ENCODE measurements at places on chromosomes 1 and 21. TPM values are rescaled to one million over a fixed set of nuclear protein-coding genes. Genes with fewer than 3 reads are reported as not detected.
A peak's percentile ranks its signal among the peaks of the same experiment; 100 is the strongest.

- no peak for DNase-seq
Measured at GRCh38 chr1:18614069-18614735, 16.4 kb upstream of the PAX7 start.

Gene PIGV
- total RNA-seq, result 13.1 TPM

Gene MORN1
- 11.0 TPM for total RNA-seq

- DNase-seq, result no peak
Measured at GRCh38 chr1:186518395-186518794, 57.5 kb upstream of the PDC start.

Gene CD1D
- not detected for total RNA-seq

Gene FMO3
- 0.10 TPM for total RNA-seq

DNA sequence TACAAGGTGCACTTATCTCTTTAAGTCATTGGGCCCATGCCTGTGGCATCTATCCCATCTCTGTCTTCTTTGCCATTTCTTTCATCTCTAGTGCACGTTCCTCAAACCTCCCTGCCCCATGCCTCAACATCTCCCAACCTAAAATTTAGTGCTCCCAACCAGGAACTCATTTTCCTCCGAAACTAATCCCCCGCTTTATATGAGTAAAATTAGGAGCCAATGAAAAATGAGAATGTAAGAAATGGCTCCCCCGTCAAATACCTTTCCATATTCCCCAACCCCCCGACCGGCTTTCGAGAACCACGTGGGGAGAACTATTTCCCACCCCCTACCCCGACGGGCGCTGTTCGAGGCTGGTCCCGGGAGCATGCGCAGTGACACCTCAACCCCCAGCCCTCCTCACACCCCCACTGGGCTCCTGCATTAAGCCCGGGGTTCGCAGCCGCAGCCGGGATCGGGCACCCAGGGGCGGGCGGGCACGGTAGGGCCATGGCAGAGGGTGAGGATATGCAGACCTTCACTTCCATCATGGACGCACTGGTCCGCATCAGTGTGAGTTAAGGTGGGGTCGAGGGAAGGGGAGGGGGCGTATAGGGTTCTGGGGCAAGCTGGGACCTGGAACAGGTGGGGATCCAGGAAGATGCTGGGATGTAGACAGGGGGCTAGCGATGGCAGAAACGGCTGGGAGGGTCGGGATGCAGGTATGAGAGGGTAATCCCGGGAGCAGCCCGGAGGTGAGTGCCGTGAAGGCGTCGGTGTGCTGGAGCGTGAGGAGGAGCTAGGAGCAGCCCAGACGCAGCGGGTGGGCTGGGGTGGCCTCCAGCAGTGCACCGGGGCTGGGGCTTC, at the start of gene TRIM46:
Gene TRIM46 (plus strand): TSS at position 372 of the 846 bp plus-strand sequence. CDS start 118 bp downstream, at position 490.
- DNase-seq, result peak; percentile 59

GRCh38 chr1:67019121-67019520, 34.8 kb downstream of the SLC35D1 start:
- peak; percentile 44 for DNase-seq

GRCh38 chr21:33988237-33989017, 72.8 kb upstream of the ATP5PO start:
- no peak for DNase-seq

DNA sequence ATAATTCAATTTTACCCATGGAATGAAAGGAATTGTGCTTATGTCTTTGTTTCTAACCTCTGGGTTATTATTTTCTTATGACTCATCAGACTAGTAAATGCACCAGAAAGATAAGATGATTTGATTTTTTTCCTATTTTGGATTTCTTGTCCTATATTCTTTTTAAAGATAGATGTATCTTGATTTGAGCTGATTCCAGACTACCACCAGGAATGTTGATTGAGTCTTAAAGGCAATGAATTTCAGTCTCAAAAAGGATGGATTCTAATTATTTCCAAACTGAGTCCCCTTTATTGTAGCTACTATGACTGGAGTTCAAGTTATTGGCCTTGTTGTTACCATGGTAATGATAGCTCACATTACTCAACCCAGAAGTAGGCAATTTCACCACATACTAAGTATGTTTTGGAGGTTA, 95.8 kb upstream of the RGS4 start:
- DNase-seq, result peak; percentile 90

DNA sequence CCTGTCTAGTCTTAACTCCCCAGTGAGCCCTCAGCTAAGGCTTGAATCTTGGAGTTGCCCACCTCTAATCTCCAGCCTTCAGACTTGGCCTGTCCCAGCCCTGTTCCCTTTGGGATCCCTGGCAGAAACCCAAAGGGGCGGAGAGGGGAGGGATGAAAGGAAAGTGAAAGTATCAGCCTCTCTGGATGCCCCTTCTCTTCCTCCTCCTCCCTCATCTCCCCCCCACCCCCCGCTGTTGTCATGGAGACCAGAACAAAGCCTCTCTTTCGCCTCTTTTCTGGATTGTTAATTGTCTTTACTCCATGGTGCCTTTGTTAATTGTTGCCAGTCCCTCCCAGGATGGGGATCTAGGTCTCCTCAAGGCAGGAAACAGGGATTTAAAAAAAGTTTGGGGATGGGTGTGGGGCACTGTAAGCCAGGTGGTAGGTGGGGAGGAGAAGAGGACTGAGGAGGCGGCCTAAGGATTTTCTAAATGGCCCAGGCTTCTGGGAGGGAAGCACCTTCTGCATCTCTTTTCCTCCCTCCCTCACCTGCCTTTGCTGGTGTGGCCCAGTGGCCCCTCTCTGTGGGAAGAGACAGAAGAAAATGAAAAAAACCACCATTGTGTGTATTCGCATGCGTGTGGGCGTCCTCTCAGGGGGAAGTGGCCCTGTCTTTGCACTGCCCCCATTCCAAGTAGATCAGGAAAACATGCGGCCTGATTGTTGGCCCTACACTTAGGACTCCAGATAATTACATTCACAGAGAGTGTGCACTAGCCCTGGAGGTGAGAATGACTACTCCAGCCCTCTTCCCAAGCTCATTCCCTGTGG, 7.5 kb upstream of the SOX13 start:
- peak; percentile 61 for DNase-seq

DNA sequence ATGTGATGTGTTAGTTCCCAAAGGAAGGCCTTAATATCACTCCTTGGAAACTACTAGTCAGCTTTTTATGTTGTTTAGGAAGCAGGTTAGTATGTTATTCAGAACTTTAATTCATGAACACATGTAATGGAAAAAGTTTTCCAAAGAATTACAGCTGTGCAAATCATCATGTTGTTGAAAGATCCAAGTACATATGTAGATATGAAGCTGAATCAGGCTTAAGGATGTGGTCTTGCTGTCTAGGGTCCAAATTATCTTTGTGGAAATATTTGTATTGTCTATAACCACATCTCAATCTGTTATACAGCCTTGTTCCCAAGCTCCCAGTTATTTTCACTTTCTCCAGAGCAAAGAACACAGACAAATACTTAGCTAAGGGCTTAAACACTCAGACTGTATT, 231.6 kb downstream of the TPR start:
- DNase-seq, result no peak

DNA sequence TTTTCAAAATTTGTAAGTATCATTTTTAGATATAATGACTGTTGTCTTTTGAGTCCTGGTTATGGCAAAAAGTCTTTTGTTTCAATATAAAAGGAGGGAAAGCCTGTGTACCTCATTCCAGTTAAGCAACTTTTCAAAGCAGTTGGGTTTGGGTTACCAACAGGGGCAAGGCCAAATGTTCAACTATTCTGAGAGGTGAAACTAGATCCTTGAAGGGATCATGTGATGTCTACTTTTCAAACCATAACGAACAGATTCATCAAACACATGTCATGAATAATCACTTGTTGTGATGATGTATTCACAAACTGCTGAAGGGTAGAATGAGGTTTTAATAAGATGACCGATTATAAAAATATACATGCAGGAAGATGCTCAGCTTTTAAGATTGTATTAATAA, 171.3 kb downstream of the HHAT start:
- peak; percentile 20 for DNase-seq

DNA sequence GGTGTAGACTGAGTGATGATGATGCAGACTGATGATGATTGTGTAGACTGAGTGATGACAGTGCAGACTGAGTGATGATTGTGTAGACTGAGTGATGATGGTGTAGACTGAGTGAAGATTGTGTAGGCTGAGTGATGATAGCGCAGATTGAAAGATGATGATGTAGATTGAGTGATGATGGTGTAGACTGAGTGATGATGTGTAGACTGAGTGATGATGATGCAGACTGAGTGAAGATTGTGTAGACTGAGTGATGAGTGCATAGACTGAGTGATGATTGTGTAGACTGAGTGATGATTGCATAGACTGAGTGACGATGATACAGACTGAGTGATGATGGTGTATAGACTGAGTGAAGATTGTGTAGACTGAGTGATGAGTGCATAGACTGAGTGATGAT, 28.7 kb downstream of the FAM89A start:
- no peak for DNase-seq

- DNase-seq, result no peak
Measured at GRCh38 chr1:57336793-57337192, 87.1 kb downstream of the DAB1 start.

Gene ANGPTL3
- total RNA-seq, result not detected

- DNase-seq, result peak; percentile 9
Measured at GRCh38 chr1:108505763-108506070, 54.2 kb upstream of the EEIG2 start.

DNA sequence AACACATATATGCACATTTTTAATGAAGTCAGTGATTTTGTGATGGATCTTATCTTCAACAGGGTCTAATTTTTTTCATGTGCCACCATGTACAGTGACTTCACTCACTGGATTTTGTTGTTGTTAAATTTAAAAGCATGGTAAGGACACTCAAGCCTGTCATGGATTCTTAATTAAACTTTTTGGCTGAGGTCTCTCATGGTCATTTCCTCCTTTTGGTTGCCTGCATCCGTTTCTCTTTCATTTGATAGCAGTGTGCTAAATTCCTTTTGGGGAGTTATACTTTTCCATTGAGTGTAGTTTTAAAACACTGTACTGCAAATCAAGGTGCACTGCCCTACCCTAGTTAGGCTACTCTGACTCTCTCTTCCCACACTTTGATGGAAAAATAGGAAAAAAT, 13.2 kb upstream of the CRB1 start:
- DNase-seq, result no peak

DNA sequence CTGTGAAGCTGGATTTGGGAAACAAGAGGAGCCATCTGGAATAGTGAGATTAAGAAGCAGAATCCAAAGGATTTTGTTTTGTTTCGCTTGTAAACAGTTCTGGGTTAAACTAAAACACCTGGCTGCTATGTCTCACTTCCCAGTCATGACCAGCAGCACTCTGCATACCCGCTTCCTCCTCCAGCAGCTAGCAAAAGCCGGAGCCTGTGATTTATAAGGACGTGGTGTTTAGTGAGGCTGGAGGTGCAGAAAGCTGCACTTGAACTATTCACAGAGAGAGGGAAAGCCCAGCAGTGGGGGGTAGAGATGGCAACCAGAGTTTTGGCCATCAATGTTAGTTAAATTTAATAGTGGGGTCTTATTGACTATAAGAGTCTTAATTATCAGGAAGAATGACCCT, 240.2 kb downstream of the AJAP1 start:
- no peak for DNase-seq

GRCh38 chr1:33280091-33280661, 23.9 kb downstream of the ZNF362 start:
- no peak for DNase-seq

DNA sequence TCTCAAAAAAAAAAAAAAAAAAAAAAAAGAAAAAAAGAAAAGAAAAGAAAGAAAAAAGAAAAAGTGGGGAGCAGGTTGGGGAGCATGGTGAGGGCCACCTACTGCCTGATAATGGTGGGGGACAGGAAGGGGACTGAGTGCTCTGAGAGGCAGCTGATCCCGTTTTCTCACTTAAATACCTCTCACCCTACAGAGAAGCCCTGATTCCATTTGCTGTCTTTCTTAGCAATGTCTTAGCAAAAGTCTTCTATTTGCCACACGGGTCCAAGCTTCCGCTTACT, 692 bp upstream of the H6PD start:
- no peak for DNase-seq

DNA sequence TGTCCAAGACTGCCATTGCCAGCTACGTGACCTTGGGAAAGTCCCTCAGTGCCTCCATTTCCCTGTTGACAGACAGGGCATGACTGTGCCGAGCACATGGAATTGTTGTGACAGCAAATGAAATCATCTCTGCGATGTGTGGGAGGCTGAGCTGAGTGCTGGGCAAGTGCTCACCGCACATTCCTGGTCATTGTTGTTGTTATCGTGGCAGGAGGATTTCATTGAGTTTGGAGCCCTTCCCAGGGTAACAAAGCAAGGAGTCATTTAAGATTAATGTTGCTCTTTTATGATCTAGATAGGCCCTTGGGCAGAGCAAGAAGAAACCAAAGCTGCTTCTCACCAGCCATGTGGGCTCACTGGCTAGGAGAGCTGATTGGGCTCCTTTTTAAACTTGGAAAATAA, 39.6 kb upstream of the ITPKB start:
- peak; percentile 98 for DNase-seq

DNA sequence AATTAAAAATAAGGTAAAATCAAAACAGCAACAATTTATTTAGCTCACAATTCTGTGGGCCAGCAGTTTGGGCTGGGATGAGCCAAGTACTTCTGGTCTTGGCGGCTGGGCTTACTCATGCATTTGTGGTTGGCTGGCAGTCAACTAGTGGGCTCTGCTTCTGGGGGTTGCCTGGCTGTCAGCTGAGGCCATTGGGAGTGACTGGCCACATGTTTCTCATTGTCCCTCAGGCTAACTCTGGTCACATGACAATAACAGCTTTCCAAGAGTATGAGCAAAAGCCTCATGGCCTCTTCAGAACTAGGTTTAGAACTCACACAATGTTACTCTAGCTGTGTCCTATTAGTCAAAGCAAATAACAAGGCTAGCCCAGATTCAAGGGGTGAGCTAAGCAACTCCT, 15.6 kb upstream of the CHIA start:
- DNase-seq, result peak; percentile 97

DNA sequence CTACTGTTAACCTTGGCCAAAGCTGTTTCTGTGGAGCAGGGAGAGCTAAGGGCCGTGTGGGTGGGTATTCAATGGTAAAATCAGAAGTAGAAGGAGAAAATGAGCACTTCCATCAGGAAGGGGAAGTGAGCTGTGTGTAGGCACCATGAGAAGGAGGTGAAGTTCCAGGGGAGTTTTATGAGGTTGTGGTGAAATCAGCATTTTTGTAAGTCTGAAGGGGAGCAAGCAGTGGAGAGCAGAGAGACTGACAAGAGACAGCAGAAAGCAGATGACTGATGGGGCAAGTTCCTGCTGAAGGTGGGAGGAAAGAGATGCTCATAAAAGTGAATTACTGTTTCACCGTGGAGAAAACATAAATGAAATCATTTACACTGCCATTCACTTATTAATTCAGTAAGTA, 2.7 kb upstream of the GPR88 start:
- no peak for DNase-seq

- DNase-seq, result no peak
Measured at GRCh38 chr1:175278734-175279116, 86.1 kb upstream of the KIAA0040 start.

Measured in M059J (cell line).